Daoy (cell line): ENCODE measurements at places on chromosomes 12 and 14.

- DNase-seq = peak; percentile 87
These were observed 59.4 kb downstream of the DGLUCY start for GRCh38 chr14:91173221-91173670.

DNA sequence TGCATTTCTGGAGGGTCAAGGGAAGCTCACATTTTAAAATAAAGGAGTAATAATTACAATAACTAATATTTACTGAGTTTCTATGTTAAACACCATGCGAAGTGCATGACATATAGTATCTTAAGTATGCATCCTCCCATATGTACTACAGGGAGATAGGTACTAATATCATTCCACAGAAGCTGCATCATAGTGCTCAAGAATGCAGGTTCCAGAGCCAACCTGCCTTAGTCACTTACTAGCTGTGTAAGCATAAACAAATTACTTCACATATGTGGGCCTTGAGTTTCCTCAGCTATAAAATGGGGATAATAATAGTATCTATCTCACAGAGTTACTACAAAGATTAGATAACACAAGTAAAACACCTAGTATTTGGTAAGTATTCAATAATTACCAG is 18.3 kb downstream of the ARMH4 start:
- DNase-seq = peak; percentile 70

- DNase-seq = no peak
These were observed 599.9 kb upstream of the MDGA2 start for GRCh38 chr14:48275301-48275700.

DNA sequence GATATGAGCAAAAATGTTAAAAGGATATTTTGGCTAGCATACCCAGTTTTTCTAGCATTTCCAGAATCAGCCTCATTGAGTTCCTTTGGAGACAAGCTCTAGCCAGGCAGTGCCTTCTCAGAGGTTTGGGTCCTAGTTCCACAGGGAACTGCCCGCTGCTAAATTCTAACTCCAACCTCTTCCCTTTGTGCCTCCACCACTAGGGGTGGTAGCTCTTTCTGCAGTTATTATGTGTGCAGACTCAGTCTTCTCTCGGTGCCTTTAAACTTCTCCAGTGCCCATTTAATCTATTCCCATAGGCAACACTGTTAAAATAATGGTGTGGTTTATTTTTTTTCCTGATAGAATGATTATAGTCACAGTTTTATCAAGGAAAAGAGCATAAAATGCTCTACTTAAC is 21.5 kb upstream of the SLC25A3 start:
- DNase-seq = no peak

- no peak for DNase-seq
These were observed 26.8 kb downstream of the KLRK1 start for GRCh38 chr12:10362828-10363657.
